ENCODE measurements at places on chromosomes 1 and 21.

DNA sequence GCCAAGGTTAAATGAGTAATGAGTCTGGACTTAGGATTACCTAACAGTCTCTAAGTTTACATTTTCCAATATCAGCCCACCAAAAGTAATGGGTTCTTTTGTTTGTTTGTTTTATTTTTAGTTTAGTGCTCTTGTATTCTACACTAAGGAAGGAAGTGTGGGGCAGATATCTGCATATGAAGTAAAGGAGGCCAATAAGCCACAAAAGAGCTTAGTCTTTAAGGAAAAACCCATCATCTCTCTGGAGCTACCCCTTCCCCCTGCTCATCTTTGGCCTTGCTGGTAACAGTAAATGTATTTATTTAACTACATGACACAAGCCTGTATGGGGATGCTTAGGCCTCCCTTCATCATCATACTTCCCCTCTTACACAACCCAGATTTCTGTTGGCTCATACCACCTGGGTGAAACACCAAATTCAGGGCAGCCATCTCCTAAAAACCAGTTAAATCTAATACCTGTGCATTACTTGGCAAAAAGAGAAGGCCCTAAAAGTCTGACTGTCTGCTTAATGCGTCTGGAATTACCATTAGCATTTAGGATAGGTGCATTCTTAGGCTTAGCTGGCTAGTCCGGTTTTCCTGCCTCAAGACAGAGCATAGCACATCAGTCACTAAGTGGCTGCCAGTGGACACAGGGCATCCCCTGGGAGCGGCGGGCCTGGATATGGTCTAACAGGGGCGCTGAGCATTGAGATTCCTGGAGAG is 96.8 kb upstream of the ADGRL2 start:
- DNase-seq: peak; percentile 40

DNA sequence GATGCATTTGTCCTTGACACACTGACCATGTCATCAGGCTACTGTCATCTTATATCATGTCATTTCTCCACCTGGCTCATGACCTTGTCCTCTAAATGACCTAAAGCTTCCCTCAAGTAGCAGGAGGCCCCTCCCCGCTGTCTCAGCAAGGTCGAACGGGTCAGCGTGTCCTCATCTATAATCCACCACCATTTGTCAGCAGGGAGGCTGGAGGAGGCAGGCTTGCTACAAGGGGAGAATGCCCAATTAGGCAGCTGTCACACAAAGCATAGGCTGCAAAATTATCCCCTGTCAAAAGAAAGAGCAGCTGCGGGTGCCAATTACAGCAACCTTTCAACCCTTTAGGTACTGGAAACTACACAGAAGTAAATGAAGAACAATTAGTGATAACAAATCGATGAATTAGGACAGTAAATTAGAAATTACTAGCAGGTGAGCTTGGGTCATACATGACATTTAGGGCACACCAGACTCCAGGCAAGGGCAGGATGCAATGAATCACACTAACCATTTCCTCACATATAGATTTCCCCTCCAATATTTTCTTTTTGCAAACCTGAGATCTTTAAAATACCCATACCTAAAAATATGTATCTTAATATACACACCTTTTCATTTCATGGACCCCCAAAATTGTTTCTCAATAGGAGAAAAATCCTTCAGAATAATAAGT is 61.2 kb downstream of the NRIP1 start:
- no peak for DNase-seq

DNA sequence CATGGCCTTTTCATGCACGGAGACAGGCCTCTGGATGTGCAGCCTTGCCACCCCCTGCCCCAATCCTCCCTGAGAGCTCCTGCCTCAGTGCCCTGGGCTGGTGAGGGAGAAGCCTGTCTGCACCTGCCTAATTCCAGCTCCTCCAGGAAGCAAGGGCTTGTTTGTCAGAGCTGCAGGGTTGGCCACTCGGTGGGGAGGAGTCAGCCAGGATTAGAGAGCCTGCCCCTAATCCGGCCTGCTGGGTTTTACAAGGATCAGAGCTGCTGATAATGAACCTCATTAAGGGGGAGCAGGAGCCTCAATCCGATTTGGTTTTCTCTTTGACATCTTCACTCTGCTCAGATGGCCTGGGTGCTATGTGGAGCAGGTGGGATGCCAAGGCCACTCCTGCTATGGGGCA is 31.9 kb upstream of the LHX4 start:
- DNase-seq: no peak

GRCh38 chr21:45051580-45052434 is 22.6 kb upstream of the ADARB1 start:
- no peak for DNase-seq

GRCh38 chr1:61853583-61853982 is 111.3 kb downstream of the PATJ start:
- no peak for DNase-seq

- DNase-seq: peak; percentile 34
Observed at GRCh38 chr1:75615613-75616435, 4.9 kb upstream of the SLC44A5 start.
